Femur (tissue), 1 donor: ENCODE measurements at places on chromosomes 2 and 18.

- DNase-seq: no peak
Measured at GRCh38 chr2:84882414-84882738, 1.5 kb upstream of the TRABD2A start.

DNA sequence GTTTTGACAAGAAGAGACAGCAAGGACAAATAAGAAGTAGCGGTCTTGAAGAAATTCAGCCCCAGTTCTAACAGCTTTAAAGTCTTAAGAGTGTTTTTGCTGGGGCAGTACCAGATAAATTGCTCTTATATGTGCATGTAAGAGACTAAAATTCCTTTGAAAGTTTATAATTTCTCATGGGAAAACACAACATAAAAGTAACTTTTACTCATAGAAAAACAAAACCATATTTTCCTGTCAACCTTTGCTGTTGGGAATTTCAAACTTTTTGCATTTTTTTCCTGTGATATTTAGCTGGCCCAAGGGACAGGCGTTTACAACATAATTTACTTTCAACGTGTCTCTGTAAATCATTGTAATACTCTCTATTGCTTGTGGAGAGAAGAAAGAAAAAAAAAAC is 767.8 kb upstream of the ZEB2 start:
- DNase-seq: no peak

GRCh38 chr2:30115981-30116285 is 30.9 kb upstream of the YPEL5 start:
- no peak for DNase-seq

DNA sequence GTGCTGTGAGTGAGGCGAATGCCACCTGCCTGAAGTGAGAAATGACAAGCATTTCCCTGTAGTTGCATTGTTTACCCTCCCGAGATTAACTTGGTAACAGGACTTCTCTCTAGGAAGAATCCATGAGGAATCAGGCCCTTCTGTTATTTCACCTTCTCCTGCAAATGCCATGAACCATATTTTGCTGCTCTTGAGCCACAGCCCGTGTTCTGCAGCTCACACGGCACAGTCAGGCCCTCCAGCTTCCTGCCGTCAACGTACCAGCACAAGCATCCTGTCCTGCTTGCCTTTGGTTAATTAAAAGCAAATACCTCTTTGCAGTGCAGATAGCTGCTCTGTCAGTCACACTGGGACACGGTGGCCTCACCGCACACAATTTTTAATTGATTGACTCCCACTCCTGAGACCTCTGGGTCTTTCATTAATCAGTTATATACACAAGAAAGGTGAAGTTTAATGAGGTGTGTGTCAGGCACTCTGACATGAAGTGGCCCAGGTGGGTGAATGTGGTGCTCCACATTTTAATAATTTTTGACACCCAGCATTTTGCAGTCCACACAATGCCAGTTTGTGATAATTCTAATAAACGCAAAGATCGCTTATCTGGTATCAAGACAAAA is 95.3 kb upstream of the ASB18 start:
- no peak for DNase-seq

- no peak for DNase-seq
Measured at GRCh38 chr2:24304631-24305030, 55.7 kb downstream of the ITSN2 start.

DNA sequence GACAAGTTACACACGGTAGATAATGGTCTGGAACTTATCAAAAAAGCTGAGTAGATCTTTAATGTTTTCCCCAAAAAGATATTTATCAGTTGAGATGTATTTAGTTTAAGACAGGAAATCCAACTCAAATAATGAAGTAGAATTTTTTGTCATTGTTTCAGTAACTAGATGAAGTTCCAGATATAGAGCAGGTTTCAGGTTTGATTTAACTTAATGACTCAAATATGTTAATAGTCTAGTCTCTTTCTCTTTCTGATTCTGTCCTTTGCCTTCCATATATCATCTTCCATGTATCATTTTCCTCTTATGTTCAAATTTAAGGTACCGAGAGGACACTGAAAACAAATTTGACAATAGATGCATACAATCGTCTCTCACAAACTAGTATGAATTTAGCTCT is 23.6 kb upstream of the DOCK10 start:
- DNase-seq: no peak

GRCh38 chr18:47036298-47036874 is 965 bp upstream of the ELOA2 start:
- DNase-seq: no peak

GRCh38 chr18:23406271-23406787 is 46.8 kb upstream of the RIOK3 start:
- DNase-seq: no peak

- peak; percentile 11 for DNase-seq
Measured at GRCh38 chr2:11568436-11568835, 34.6 kb downstream of the GREB1 start.

GRCh38 chr2:219309278-219309677 is at the start of gene PTPRN:
Gene PTPRN (minus strand): TSS chr2:219309401. CDS start chr2:219309332, 69 bp downstream.
- no peak for DNase-seq

GRCh38 chr2:7530001-7530400 is 612.8 kb downstream of the RNF144A start:
- DNase-seq: no peak

DNA sequence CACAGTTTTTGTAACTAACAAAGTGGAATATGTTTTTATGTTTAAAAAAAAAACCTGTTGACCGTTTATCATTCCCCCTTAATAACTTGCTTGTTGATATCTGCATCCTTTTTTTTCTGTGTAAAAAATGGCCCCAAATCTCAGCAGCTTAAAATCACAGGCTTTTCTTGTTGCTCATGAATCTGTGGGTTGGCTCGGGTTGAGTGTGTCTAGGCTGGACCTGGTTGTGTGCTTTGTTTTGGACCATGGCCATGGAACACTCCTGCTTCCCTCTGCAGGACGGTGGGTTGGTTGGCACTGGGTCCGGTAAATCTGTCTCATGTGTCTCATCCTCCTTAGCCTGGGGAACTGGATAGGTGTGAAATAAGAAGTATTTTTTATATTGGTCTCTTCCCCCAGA is 139.0 kb upstream of the LINC00305 start:
- peak; percentile 19 for DNase-seq

GRCh38 chr2:46239847-46240181 is 57.4 kb upstream of the EPAS1 start:
- no peak for DNase-seq

GRCh38 chr2:175854665-175855064 is 147.4 kb downstream of the LNPK start:
- peak; percentile 65 for DNase-seq

DNA sequence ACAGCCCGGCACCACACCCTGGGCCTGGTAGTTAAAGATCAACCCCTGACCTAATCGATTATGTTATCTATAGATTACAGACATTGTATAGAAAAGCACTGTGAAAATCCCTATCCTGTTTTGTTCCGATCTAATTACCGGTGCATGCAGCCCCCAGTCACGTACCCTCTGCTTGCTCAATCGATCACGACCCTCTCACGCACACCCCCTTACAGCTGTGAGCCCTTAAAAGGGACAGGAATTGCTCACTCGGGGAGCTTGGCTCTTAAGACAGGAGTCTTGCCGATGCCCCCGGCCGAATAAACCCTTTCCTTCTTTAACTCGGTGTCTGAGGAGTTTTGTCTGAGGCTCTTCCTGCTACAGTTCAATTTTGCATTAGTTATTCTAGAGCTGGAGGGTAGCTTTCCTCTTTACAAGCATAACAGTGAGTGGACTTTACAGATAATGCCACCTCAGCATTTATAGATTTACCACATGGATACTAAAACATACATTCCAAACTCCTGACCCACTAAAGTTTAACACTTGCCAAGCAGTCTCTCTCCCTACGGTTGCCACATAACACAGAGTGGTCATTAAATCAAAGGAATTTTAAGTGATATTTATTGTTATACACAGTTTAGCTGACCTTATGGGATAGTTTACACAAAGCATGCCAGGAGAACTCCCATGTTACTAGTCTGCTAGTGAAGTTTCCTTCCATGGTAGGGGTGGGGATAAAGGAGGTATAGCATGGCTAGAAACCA is 101.0 kb downstream of the EVA1A start:
- DNase-seq: no peak

GRCh38 chr18:4143585-4143984 is 311.5 kb downstream of the DLGAP1 start:
- no peak for DNase-seq

GRCh38 chr18:38993342-38993741 is 1427.7 kb upstream of the CELF4 start:
- DNase-seq: no peak

DNA sequence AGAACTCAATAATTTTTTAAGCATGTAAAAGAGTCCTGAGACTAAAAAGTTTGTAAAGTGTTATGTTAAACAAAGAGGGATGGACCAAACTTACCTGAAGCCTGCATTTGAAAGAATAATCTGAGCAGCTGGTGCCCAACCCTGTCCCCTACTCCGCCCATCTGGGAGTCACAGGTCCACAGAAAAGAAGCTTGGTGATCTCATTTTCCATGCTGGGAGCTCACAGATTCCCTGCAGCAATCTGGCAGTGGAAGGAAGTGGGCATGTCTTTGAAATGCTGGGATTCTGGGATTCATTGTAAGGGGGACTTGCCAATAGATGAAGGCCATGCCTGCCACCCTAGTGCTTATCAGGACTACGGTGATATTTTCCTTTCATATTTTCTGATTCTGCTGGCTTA is 17.9 kb downstream of the CDH2 start:
- DNase-seq: no peak

DNA sequence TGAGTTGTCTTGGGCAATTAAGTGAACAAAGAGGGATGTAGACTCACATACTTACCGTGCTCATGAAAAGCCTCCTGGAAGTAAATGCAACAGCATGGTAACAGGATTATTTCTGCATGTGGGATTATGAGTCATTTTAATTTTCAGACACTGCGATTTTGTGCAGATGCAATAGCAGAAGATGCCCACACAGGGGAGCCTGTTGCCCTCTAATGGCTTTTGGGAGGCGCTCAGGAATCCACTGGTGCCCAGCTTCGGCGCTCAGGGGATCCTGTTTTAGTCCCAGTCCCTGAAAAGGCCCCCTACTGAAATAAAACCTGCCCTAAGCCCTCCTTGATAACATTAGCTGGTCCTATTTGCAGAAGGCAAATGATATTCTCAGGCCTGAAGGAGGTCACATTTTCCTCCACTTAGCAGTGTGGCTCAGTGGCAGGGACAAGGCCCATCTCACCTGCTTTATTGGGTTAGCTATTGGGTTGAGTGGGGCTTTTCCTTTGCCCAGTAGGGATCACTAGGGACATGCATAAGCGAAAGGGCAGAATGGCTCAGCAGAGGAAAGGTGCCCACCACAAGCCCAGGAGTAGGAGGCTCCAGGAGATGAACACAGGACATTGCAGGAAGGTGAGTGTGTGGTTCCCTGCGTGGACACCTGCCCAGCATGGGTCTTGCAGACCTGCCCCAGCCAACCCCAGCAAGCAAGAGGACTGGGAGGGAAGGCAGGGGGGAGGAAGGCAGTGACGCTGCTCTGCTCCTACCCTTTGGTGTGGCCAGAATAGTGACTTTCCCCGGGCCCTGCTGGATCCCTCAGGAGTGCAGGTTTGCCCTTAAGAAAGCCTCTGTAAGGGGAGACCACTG is 26.5 kb upstream of the KCNS3 start:
- peak; percentile 64 for DNase-seq

DNA sequence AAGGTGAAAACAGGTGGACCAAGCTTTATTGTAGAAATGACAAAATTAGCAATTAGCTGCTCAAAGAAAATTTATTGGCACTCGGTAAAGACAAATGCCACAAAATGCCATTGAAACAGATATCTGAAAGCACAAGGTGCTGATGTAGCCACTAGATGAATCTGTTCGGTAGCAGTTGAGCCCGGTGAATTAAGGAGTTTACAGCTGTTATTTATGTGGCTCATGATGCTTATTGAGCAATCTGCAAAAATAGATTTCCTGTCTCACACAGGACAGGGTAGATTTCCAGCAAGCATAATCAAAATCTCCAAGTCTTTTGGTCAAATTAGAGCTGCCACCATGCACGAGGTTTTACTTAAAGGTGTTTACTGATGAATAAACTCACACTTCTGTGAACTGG is 182.2 kb downstream of the PPP1R1C start:
- no peak for DNase-seq

- no peak for DNase-seq
Measured at GRCh38 chr2:30636311-30636710, 170.9 kb downstream of the CAPN13 start.

DNA sequence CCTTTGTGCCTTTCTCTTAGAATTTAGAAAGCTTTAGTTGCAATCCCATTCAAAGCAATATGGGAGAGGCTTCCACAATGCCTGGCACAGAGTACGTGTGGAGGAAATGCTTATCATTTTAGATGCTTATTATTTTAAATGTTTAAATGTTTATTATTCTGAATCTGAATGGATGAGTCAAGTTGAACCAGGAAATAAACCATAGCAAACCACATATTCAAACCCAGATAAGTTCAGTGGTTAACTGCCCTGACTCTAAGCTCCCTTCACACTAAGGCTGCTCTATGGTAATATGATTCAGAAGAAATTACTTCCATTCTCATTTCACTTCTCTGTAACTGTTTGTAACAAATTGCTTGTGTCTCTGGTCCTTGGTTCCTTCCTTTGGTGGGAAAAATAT is 5.2 kb upstream of the PPP4R1 start:
- DNase-seq: no peak

DNA sequence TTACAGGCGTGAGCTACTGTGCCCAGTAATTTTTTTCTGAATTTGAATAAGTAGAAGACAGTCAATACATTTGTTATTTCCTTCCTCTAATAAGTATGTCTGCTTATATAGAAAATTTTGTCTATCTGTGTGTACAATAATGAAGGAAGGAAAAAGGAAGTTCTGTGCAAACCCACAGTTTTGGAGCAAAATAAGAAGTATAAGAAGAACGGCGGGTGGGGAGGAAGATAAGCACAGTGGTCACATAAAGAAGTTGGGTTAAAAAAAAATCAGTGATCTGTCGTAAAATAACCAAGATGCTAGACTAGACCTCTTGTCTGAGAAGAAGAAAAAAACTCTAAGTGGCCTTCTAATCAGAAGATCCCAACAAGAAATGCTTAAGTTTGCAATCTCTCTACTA is 20.2 kb downstream of the MGAT4A start:
- no peak for DNase-seq

GRCh38 chr2:171389325-171389724 is 44.5 kb downstream of the METTL8 start:
- no peak for DNase-seq

DNA sequence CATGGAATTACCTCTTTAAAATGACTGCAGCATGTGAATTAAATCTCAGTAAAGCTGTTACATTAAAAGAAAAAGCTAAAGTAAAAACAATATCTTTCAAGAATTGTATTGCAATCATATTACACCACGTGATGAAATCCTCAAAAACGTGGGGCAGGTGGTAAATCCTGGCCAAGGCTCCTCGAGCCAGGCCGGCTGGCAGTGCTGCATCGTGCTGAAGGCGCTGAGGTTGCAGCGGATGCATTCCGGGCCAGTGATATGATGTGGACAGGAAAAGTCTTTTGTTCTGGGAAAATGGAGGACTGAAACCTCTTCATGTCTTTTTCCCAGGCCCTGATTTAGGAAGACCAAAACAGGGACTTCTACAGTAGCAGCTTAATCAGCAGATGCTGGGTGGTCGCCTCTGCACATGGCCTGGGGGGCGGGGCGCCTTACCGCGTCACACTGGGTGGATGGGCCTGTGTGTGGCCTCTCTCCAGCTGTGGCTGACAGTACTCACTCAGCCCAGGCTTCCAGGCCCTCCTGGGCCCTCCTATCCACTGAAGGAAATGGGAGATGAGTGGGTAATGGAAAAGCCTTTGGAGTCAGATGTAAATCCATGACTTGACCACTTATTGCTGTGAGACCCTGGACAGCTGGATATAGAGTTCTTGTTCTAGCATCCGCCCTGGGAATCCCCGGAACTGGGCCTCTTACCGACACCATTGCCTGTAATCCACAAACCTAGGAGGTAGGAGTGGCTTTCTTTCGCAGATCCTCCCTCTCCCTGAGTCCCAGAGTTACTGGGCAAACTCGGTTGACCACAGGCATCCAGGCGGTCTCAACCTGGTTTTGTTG is 45.1 kb downstream of the PROC start:
- DNase-seq: peak; percentile 78
